ENCODE measurements at places on chromosomes 3 and 15. TPM values are rescaled to one million over a fixed set of nuclear protein-coding genes. Genes with fewer than 3 reads are reported as not detected.

- no peak overlapping the region for H3K4me3 ChIP-seq
- no peak overlapping the region for H3K27ac ChIP-seq
- peaks cover 5% of the 10 kb centered on the region for H3K4me1 ChIP-seq
- H3K27me3 ChIP-seq = no peaks in the 10 kb centered on the region
Measured at GRCh38 chr3:100053951-100054620, 60.2 kb downstream of the FILIP1L start.

- H3K4me1 ChIP-seq = no peaks in the 10 kb centered on the region
- no peak overlapping the region for H3K4me3 ChIP-seq
- H3K27ac ChIP-seq = no peak overlapping the region
- no peak for DNase-seq
Measured at GRCh38 chr3:142563496-142563997, 15.0 kb downstream of the ATR start.

GRCh38 chr15:57451555-57451954 lies 75.2 kb downstream of the CGNL1 start:
- DNase-seq = no peak
- peaks cover 15% of the 10 kb centered on the region for H3K27me3 ChIP-seq
- no peaks in the 10 kb centered on the region for H3K36me3 ChIP-seq
- H3K27ac ChIP-seq = no peak overlapping the region
- no peak overlapping the region for H3K4me3 ChIP-seq

GRCh38 chr15:48038221-48038620 lies 82.6 kb upstream of the SLC24A5 start:
- H3K4me1 ChIP-seq = no peaks in the 10 kb centered on the region
- peaks cover 2% of the 10 kb centered on the region for H3K27me3 ChIP-seq
- H3K27ac ChIP-seq = no peak overlapping the region
- no peaks in the 10 kb centered on the region for H3K36me3 ChIP-seq
- H3K4me3 ChIP-seq = no peak overlapping the region

- no peak overlapping the region for H3K27ac ChIP-seq
- no peak overlapping the region for H3K4me3 ChIP-seq
- peaks cover 12% of the 10 kb centered on the region for H3K4me1 ChIP-seq
- no peaks in the 10 kb centered on the region for H3K27me3 ChIP-seq
- H3K36me3 ChIP-seq = no peaks in the 10 kb centered on the region
- DNase-seq = no peak
Measured at GRCh38 chr15:100763835-100764750, 115.5 kb upstream of the ALDH1A3 start.

- H3K27ac ChIP-seq = no peak overlapping the region
- no peaks in the 10 kb centered on the region for H3K36me3 ChIP-seq
- DNase-seq = no peak
- no peaks in the 10 kb centered on the region for H3K27me3 ChIP-seq
- no peak overlapping the region for H3K4me3 ChIP-seq
Measured at GRCh38 chr15:101621961-101622360, 30.2 kb downstream of the TM2D3 start.

DNA sequence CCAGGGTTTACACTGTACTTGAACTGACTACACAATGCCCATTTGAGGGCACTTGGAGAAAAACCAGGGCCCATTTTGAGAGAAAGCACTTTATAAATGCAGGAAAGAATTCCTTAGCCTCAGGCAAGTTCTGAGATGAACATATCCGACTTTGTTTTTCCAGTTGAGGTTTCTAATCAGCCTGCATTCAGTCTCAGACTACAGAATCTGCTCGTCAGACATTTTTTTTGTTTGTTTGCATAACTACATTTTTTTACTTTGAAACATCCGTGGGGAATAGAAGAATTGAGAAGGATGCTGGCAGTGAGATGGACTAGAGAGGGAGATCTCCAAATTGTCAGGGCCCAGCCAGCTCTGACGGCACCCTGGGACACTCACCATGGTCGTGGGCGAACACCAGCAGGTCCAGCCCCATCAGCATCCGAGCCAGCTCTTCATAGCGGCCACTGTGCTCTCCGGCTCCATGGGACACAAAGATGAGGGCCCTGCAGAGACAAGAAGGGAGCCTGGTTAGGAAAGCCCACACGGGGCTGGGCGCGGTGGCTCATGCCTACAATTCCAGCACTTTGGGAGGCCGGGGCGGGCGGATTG lies 40.8 kb downstream of the MGLL start:
- H3K27ac ChIP-seq = peak overlapping the region; percentile 99
- peaks cover 36% of the 10 kb centered on the region for H3K4me1 ChIP-seq
- H3K4me3 ChIP-seq = no peak overlapping the region
- H3K36me3 ChIP-seq = no peaks in the 10 kb centered on the region

GRCh38 chr3:45071075-45071474 lies 45.0 kb downstream of the CLEC3B start:
- H3K27ac ChIP-seq = no peak overlapping the region
- no peak overlapping the region for H3K4me3 ChIP-seq
- no peak for DNase-seq
- no peaks in the 10 kb centered on the region for H3K27me3 ChIP-seq
- H3K36me3 ChIP-seq = no peaks in the 10 kb centered on the region
- peaks cover 5% of the 10 kb centered on the region for H3K4me1 ChIP-seq

GRCh38 chr15:38826880-38827279 lies 262.3 kb upstream of the RASGRP1 start:
- peak; percentile 22 for DNase-seq
- H3K27ac ChIP-seq = no peak overlapping the region
- H3K27me3 ChIP-seq = no peaks in the 10 kb centered on the region
- H3K4me1 ChIP-seq = peaks cover 8% of the 10 kb centered on the region
- no peak overlapping the region for H3K4me3 ChIP-seq

DNA sequence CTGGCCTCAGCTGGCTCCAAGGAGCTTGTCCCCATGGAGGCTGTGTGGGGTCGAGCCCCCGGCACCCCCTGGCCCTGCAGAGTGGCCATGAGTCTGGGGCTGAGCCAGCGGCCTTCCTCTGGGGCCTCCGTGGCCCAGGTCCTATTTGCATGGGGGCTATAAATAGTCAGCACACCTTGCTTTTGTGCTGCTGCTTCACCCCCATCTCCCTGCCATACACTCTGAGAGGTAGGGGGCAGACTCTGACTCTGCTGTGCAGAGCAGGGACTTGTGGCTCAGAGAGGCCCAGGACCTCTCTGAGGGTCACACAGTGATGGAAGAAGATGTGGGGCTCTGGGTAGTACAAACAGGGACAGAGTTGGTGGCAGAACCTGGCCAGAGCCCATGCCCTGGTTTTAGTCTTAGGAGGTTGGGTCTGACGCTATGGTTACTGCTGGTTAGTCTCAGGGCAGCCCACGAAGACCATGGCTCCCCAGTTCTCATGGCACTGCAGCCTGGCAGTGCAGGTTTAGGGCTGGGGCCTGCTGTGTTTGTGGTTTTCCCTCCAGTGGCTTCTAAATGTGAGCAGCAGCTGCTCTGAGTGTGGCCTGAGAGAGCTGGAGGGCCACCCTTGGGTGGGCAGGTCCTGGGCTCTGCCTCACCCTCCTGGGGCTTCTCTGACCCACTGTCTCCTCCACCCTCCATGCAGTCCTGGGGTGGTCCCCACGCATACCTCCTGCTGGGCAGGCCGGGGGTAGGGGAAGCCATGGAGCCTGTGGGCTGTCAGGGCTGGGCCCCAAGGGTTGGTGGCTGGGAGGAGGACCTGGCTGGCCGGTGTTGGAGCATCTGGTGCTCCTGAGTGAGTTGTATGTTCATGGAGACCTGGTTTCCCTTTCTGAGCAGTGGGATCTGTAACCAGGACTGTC lies 13.6 kb downstream of the PRKCD start:
- H3K27ac ChIP-seq = no peak overlapping the region
- no peaks in the 10 kb centered on the region for H3K27me3 ChIP-seq
- no peak for DNase-seq
- H3K4me3 ChIP-seq = no peak overlapping the region

- no peak for DNase-seq
- peaks cover 11% of the 10 kb centered on the region for H3K4me1 ChIP-seq
- H3K27me3 ChIP-seq = no peaks in the 10 kb centered on the region
- no peak overlapping the region for H3K4me3 ChIP-seq
- no peak overlapping the region for H3K27ac ChIP-seq
Measured at GRCh38 chr15:71784719-71785118, 25.6 kb upstream of the NR2E3 start.

GRCh38 chr3:131075632-131076328 lies 49.1 kb downstream of the NEK11 start:
- H3K4me3 ChIP-seq = no peak overlapping the region
- no peaks in the 10 kb centered on the region for H3K36me3 ChIP-seq
- no peaks in the 10 kb centered on the region for H3K27me3 ChIP-seq
- H3K4me1 ChIP-seq = no peaks in the 10 kb centered on the region

- H3K27me3 ChIP-seq = no peaks in the 10 kb centered on the region
- H3K36me3 ChIP-seq = peaks cover 18% of the 10 kb centered on the region
- H3K27ac ChIP-seq = no peak overlapping the region
- peak; percentile 62 for DNase-seq
Measured at GRCh38 chr3:141913150-141913811, 36.8 kb downstream of the ATP1B3 start.

- H3K27ac ChIP-seq = no peak overlapping the region
- H3K4me1 ChIP-seq = no peaks in the 10 kb centered on the region
- H3K27me3 ChIP-seq = no peaks in the 10 kb centered on the region
- no peak overlapping the region for H3K4me3 ChIP-seq
- 0 out of 2 replicates have a peak, but pooled peaks cover 3% of the 10 kb centered on the region for H3K36me3 ChIP-seq
- no peak for DNase-seq
Measured at GRCh38 chr15:71532994-71533393, 277.4 kb upstream of the NR2E3 start.

DNA sequence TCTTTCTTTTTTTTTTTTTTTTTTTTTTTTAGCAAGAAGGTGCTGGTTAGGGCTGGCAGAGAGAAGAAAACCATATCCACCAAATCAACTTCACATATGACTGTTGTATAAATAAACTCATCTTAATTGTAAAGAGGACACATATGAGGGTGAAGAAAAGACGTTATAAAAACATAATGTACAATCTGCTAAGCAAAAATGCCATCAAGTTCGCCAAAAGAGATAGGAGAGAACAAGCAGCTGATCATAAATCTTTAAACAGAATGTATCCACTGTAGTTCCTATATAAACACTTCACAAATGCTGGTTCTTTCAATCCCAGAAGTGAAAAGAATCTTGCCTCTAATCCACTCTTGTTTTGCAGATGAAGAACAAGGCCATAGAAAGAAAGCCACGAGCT lies 9.2 kb downstream of the FGF12 start:
- H3K4me1 ChIP-seq = no peaks in the 10 kb centered on the region
- no peak for DNase-seq
- no peak overlapping the region for H3K27ac ChIP-seq
- H3K4me3 ChIP-seq = no peak overlapping the region
- H3K36me3 ChIP-seq = no peaks in the 10 kb centered on the region

DNA sequence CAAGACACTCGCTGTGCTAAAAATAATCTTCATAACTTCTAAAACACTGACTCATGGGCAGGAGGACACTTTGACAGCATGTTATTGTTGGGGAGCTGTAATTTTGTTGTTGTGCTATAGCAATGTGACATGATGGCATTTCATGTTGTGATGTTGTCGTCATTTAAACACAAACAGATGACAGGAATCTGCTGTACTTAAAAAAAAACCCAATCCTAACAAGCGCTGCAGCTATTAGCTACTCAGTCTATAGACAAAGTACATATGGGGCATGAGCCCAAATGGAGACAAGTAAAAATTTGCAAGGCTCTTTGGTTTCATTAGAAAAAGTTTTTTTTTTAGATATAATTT lies 828 bp upstream of the ATOSA start:
- peak; percentile 1 for DNase-seq
- H3K4me3 ChIP-seq = peak overlapping the region; percentile 94
- no peaks in the 10 kb centered on the region for H3K36me3 ChIP-seq
- no peaks in the 10 kb centered on the region for H3K4me1 ChIP-seq
- H3K27ac ChIP-seq = no peak overlapping the region
- peaks cover 2% of the 10 kb centered on the region for H3K27me3 ChIP-seq

- DNase-seq = no peak
- H3K27me3 ChIP-seq = no peaks in the 10 kb centered on the region
- H3K4me3 ChIP-seq = no peak overlapping the region
- no peaks in the 10 kb centered on the region for H3K4me1 ChIP-seq
- H3K36me3 ChIP-seq = peaks cover 34% of the 10 kb centered on the region
- no peak overlapping the region for H3K27ac ChIP-seq
Measured at GRCh38 chr3:121718205-121718846, 31.2 kb downstream of the GOLGB1 start.

- H3K4me3 ChIP-seq = no peak overlapping the region
- no peak overlapping the region for H3K27ac ChIP-seq
- no peaks in the 10 kb centered on the region for H3K27me3 ChIP-seq
- no peaks in the 10 kb centered on the region for H3K36me3 ChIP-seq
- DNase-seq = no peak
Measured at GRCh38 chr3:146226881-146227280, 24.0 kb downstream of the PLSCR4 start.

- H3K4me1 ChIP-seq = peaks cover 3% of the 10 kb centered on the region
- H3K4me3 ChIP-seq = no peak overlapping the region
- peaks cover 60% of the 10 kb centered on the region for H3K27me3 ChIP-seq
- H3K36me3 ChIP-seq = no peaks in the 10 kb centered on the region
- no peak for DNase-seq
- no peak overlapping the region for H3K27ac ChIP-seq
Measured at GRCh38 chr3:46463868-46464241, 850 bp downstream of the LTF start.

- no peaks in the 10 kb centered on the region for H3K4me1 ChIP-seq
- no peak overlapping the region for H3K4me3 ChIP-seq
- H3K27me3 ChIP-seq = no peaks in the 10 kb centered on the region
Measured at GRCh38 chr3:77868725-77869124, 828.8 kb downstream of the ROBO2 start.

DNA sequence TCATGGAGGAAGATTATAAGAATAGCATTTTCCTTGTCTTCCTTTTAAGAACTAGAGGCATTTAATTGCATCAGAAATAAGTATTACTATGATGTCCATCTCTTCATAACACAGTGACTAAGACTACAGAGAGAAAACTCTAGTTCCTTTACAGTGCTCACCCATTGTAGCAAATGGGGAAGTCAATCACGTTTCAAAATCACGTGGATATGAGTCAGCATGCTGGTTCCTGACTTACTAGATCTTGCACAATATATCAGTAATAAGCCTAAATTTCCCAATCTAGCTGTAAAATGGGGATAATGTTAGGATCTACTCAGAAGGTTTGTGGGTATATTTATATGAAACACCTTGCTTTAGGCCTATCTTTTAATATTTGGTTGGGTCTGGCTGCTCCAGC lies 254.8 kb upstream of the EOMES start:
- H3K4me1 ChIP-seq = no peaks in the 10 kb centered on the region
- H3K4me3 ChIP-seq = no peak overlapping the region
- DNase-seq = peak; percentile 10

GRCh38 chr3:140189976-140190375 lies 255.0 kb downstream of the CLSTN2 start:
- H3K27me3 ChIP-seq = no peaks in the 10 kb centered on the region
- no peaks in the 10 kb centered on the region for H3K36me3 ChIP-seq
- H3K4me1 ChIP-seq = no peaks in the 10 kb centered on the region
- H3K4me3 ChIP-seq = no peak overlapping the region

- no peaks in the 10 kb centered on the region for H3K27me3 ChIP-seq
- H3K27ac ChIP-seq = no peak overlapping the region
- peaks cover 2% of the 10 kb centered on the region for H3K36me3 ChIP-seq
- DNase-seq = no peak
Measured at GRCh38 chr3:64411101-64411500, 185.8 kb upstream of the PRICKLE2 start.

Gene PLA2G4F
- total RNA-seq = not detected

Gene FMN1
- 29.4 TPM for total RNA-seq

Gene COL6A5
- total RNA-seq = not detected

Gene OR5H1
- total RNA-seq = not detected

Gene TMF1
- 39.1 TPM for total RNA-seq

Gene GPR149
- not detected for total RNA-seq

Gene THSD4
- 31.1 TPM for total RNA-seq

Gene GOLGA6D
- not detected for total RNA-seq

Gene C2CD4B
- total RNA-seq = not detected

Gene KBTBD8
- total RNA-seq = 8.6 TPM
